IMR-90 (cell line): ENCODE measurements at places on chromosomes 12 and 14. TPM values are rescaled to one million over a fixed set of nuclear protein-coding genes. Genes with fewer than 3 reads are reported as not detected.

TAS2R20 gene
- polyA plus RNA-seq = 0.24 and 0.36 TPM in 2 replicates

DNA sequence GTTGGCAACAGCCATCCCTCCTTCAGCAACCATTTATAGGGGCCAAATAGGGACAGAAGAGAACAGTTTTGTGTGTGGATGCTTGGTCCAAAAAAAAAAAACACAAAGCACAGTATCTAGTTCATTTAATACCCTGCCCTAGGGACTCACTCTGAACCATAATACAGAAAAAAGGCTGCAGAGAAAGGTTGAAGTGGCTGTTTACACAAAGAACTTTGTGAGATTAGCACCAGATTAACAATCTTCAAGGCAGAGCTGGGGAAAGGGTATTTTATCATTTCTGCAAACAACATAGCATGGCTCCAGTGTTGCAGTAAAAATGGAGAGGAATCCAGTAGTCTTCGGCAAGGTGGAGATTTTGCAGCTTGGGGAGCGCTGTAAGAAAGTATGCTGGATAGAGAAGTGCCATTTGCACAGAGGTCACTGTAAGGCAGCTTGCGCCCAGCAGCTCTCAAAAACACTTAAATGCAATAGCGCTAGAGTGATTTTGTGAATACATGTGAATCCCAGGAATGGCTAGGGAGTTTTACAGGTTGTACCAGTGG lies 124.2 kb upstream of the PLEKHA5 start:
- no peak for DNase-seq

C12orf50 gene
- polyA plus RNA-seq = not detected in 2 replicates

DNA sequence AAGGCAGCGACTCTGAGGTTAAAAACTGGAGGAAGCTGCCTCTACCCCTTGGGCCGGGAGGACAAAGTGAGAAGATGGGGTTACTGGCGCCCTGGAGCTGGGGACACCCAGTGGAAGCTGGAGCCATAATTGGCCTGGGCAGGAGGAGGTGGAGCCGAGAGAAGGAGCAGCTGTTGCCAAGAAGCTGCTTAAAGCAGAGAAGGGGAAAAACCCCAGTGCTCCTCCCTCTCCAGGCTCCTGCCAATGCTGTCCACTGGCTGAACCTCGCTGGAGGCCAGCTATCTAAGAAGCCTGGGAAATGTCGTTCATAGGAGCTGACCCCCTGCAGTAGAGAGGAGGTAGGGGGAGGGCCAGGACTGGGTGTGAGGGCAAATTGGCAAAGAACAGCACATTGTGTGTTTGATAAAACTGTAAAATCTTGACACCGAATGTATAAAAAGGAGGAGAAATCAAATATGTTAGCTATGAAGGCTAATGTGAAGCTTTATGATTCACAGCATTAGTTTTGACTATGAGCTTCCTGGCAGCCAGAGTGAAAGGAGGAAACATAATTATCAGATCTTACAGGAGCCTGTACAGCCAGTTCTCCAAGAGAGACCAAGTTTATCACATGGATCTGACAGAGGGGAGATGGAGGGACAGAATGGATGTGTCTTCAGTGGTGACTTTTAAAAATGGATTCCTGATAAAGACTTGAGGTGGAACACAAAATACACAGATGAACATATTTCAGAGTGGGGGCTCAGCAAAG lies 9.5 kb downstream of the HHIPL1 start:
- peak; percentile 81 for DNase-seq

NDUFA12 gene
- 114 and 135 TPM in 2 replicates for polyA plus RNA-seq

KRT75 gene
- not detected in 2 replicates for polyA plus RNA-seq

GUCY2C gene
- not detected in 2 replicates for polyA plus RNA-seq

DNA sequence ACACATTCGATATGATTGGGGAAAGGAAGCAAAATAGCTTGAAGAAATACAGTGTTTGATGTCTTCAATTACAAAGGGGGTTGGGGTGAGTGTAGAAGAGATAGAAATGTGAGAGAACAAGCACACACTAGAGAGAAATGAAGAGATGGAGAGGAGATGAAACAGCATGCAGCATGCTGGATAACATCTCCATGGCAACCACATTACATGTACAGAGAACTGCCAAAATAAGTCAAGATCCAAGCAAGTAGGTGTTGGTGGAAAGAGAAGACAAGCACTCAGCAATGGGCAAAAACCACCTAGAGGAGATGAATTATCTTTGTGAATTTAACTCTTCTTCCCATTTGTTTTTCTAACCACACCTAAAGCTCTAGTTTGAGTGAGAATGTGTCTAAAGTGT lies 289.8 kb downstream of the GRIN2B start:
- DNase-seq = no peak

ENDOU gene
- polyA plus RNA-seq = 0.07 and 0.09 TPM in 2 replicates

DNA sequence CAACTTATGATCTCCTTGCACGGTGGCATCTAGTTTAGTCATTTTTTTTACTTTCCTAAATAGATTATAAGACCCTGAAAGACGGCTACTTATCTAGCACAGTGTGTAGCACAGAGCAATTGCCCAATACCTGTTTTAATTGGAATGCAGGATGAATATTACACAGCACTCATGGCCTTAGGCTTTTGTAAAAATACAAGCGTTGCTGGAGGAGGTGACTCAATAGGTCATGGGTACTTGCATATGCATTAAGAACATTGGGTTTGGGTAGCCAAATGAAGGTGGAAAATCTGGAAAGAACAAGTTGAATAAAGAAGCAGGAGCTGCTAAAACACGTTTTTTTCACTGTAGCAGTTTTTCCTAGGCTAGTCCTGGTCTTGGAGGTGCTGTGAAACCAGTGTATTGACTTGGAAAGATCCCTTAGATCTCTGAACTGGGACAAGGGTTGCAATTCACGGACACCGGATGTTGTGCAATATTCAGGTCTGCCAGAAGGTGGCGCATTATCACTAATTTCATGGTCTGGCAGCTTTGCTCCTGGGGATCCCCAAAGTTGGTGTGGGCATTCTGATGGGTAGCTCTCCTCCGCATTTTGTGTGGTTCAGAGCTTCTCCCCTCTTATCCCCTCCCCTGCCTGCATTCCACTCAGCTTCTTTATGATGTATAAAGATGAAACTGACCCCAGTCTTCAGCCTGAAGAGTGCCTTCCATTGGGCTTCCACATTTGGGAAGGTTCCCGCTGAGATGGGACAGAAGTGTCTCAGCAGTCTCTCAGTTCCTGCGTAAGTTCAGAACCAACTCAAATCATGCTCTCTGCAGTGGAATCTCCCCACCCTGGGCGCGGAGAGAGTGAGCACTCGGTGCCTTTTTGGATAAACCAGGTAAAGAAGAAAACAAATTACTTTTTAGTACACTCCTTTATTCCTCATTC lies 278.3 kb downstream of the NRXN3 start:
- DNase-seq = no peak

DNA sequence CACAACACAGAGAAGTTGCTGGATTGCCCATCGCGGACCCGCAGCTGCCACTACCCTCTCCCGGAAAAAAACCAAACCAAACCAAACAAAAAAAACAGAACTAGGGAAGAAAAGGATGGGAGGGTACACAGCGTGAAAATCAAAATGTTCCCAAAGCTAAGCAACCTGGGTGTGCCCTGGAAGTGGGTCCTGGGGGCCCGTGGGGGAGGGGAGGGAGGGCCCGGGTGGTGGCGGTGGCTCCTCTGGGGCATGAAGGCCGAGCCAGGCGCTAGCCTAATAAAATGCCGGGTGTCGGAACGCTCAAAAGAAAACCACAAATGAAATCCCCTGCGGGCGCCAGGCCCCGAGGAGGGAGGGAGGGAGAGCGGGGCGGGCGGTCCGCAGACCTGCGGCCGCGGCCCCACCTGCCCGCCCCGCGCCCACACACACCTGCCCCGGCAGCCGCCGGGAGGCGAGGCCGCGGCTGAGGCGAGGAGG lies 787 bp downstream of the HECTD4 start:
- no peak for DNase-seq

DNA sequence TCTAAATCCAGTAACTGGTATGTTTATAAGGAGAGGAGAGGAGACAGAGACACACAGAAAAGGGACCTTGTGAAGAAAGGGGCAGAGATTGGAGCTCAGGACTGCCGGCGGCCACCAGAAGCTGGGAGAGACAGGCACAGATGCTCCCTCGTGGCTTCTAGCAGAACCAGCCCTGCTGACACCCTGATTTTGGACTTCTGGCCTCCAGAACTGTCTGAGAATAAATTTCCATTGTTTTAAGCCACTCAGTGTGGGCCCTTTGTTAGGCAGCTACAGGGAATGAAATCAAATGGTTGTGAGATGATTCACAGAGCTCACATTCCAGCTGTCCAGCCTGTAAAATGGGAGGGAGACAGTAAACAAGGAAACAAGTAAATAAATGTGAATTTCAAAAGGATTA lies 47.6 kb downstream of the TMEM132C start:
- DNase-seq = no peak

- no peak for DNase-seq
Measured at GRCh38 chr14:75806352-75806832, 145.3 kb downstream of the TTLL5 start.
